ENCODE measurements at places on chromosomes 5 and 9. TPM values are rescaled to one million over a fixed set of nuclear protein-coding genes. Genes with fewer than 3 reads are reported as not detected.

The PCDHB14 gene
- total RNA-seq: 16.5 TPM

DNA sequence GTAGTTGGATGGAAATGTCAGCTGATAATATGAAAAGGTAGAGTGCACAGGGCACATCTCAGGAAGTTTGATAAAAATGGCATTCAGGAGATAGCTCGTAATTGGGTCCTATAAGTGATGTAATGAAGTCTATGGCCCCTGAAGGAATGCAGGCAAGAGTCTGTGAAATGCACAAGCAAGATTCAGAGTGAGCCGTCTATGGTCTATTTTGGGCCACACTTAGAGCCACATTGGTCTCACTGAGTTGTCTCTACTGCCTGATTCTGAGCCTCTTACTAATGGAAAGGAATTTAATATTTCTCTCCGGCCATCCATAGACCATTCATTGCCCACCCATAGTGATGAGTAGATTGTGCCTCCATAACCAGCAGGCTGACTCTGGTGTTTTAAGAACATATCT lies 111.3 kb upstream of the KCNN2 start:
- DNase-seq: no peak

GRCh38 chr9:90095682-90096081 lies 490.9 kb downstream of the GADD45G start:
- DNase-seq: peak; percentile 81

DNA sequence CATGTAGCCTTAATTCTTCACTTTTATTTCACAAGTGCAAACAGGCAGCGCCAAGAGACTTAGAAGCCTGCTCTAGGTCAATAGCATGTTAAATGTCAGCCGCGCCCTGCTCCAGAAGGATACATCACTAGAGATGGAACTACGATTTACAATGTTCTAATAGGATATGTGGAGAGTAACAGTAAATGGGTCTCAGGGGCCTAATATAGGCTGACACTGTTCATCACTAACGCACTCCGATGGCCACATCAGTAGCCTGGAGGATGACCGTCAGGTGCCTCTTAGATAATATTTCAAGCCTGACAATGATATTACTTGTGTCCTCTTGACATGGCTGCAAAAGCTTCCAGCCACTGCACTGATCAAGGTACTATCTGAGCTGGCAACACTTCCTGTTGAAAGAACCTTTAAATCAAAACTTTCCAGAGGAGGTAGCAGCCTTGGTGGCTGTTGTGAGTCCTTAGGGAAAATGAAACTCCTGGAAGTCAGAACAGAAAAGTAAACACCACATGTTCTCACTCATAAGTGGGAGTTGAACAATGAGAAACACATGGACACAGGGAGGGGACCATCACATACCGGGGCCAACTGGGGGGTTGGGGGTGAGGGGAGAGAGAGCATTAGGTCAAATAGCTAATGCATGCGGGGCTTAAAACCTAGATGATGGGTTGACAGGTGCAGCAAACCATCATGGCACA lies 35.0 kb downstream of the PTTG1 start:
- DNase-seq: no peak

The TMEM252 gene
- total RNA-seq: not detected

The DAB2 gene
- 1.4 TPM for total RNA-seq

GRCh38 chr5:33737697-33738096 lies 154.1 kb downstream of the ADAMTS12 start:
- no peak for DNase-seq

GRCh38 chr9:105173826-105174225 lies 70.6 kb upstream of the SLC44A1 start:
- DNase-seq: no peak

DNA sequence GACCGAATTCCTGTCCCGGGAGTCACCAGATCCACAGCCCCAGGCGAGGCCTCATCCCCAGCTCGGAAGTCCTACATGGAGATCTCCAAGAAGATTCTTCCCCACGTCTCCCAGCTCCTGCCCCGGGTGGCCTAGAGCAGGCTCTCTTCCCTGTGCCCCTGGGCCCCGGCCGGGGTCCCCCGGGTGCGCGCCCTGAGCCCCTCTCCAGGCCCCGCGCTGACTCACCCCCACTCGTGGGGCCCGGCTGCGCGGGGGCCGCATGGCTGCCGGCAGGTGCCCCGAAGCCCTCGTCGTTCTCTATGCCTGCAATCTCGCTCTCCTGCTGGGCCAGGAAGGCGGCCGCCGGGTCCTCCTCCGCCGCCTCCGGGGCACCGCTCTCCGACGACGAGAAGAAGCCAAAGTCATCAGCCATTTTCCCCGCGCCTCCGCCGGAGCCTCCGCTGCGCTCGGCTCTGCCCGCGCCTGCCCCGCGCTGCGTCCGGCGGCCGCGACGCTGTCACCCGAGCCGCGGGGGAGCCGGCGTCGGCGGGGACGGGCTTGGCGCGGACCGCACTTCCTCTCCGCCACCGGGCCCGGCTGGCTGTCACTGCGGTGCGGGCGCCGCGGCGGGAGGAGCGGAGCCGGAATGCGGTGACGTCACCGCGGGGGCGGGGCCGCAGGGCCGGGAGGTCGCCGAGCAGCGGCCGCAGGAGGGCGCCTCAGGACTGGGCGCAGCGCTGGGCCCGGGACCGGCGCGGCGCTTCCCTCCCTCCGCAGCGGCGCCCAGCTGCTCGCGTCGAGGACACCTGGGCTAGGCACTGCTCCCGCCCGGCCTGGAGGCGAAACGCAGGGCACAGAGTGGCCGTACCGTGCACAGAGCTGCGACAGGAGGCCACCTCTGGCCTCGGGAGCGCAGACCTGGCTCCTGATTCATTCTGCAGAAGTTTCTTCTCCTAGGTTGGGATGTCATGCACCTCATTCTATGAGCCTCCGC lies at the start of gene CLTB:
CLTB (minus strand) TSS at position 588 of the 973 bp plus-strand sequence; CDS start at position 412, 176 bp downstream.
- DNase-seq: peak; percentile 95

DNA sequence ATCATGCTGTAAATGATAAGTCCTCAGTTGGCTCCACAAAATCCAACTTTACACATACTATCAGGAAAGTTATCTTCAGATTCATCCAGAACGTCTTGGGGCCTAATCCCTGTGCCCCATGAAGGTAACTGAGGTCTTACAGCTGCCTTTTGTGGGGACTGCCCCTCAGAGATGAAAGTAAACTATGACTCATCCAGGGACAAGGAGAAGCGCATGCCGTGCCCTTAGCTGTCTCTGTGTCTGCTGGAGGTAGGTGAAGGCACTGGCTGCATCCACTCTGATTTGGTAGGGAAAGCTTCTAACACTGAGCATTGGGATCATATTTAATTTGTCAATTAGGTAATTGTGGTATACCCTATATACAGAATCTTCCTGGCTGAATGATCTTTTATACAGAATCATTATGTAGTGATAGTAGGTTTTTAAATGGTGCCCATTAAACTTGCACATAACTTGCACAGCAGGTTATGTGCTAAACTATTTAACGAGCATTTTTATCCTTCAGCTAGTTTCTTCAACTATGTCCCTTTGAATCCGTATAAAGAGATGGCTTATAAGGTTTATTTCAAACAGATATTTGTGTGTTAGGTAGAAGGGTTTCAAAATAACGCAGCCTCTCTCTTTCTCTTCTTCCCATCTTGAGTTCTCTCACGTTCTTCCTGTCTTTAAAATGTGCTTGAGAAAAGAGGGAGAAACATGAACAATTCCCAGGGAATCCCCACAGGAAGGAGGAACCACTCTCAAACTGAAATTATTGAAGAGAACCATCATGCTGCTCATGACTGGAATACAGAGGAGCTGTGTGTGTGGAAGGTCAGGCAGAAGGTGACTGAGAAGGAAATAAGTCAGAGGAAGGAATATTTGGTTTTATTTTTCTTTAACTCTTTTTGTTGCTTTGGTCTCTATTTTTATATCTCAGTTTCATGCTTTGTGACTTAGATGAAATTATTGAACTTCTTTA lies 250.9 kb downstream of the CD180 start:
- DNase-seq: no peak

The SLC35D2 gene
- total RNA-seq: 44.7 TPM

- DNase-seq: no peak
These were observed 89.0 kb downstream of the NLN start for GRCh38 chr5:65811004-65811403.

The SLC36A3 gene
- total RNA-seq: not detected

DNA sequence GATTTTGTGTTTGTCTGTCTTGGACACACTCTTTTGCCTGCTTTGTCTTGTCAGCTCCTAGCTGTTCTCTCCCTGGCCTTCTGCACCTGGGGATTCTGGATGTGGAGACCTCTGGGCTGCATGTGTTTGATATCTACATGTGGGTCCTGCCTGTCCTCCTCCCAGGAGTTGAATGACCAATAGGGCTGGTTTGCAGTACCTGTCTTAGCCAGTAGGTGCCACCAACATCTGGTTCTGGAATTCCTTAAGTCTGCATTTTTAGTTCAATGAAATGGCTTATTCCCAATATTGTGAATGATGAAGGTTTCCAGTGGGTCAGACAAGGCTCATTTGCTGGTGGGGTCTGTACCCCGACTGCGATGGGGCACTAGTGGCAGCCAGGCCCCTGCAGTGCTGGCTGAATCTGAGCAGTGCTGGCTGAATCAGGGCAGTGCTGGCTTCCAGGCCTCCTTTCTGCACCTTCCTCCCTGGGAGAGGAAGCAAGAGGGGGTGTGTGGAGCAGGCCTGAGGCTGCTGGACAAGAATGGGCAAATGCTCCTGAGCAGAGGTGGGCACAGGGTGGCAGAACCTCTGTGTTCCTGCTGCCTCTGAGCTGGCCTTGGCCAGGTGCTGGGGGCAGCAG lies 73.3 kb downstream of the RXRA start:
- no peak for DNase-seq

The FAM200C gene
- total RNA-seq: 5.1 TPM

GRCh38 chr5:38341641-38342040 lies 83.3 kb downstream of the EGFLAM start:
- no peak for DNase-seq

The TSSK1B gene
- 0.54 TPM for total RNA-seq

DNA sequence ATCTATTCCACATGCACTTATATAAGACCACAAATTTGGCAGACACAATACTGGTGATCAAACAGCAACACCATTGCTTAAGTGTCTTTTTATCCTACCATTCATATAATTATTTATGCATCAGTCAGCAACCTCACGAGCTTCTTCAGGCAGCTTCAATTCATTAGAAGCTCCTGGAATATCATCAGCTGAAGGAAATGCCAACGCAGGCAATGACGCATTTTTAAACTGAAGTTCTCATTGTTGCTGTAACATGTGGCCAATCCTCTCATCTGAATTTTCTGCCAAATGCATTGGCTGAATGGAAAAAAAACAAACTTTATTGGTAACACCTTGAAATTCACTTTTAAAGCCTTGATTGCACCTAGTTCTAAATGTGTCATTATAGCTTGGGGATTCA lies 376.4 kb upstream of the RGMB start:
- no peak for DNase-seq

GRCh38 chr9:125513668-125514413 lies 193.2 kb downstream of the MAPKAP1 start:
- DNase-seq: no peak

- DNase-seq: no peak
These were observed 247.8 kb downstream of the IZUMO3 start for GRCh38 chr9:24297931-24298330.

DNA sequence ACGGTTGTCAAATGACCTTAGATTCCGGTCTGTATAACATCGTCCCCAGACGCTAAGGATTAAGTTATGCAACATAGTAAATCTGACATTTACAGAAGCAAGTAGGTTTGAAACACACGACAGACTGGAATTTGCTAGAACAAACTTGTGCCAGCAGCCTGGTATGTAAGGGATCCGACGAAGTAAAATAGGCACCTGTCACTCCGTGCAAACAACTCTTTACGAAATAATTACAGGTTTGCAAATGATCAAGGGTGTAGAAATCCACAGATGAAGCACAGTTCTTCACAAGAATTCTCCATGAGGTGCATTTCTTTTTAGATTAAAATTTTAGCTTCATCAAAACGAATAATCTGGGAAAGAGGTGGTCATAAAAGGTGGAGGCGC lies 508 bp downstream of the MOCS2 start:
- DNase-seq: no peak

GRCh38 chr9:127202461-127203169 lies 62.0 kb upstream of the GARNL3 start:
- DNase-seq: no peak

GRCh38 chr5:143767162-143767561 lies 44.8 kb upstream of the HMHB1 start:
- no peak for DNase-seq

- DNase-seq: no peak
These were observed 189.2 kb downstream of the FSTL4 start for GRCh38 chr5:133423011-133423617.

DNA sequence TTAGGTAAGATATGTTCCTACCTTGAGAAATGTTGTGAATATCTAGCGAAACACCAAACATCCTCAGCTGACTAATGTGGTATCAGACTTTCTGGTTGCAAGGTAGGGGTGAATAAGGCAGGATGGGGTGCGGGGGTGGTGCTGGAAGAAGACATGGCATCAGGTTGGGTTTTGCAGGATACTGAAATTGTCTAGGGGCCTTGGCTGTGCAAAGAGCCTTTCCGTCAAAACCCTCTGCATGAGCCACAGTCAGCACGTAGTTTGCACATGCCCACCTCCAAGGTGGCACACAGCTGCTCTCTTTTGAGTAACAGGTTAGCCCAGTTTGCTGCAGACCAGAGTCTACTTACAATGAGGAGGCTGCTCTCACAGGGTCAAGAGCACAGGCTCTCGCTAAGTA lies 42.0 kb downstream of the SFXN1 start:
- no peak for DNase-seq

- no peak for DNase-seq
These were observed 235.9 kb downstream of the DMRTA1 start for GRCh38 chr9:22682536-22682935.

The LCN6 gene
- total RNA-seq: not detected

GRCh38 chr5:172692451-172692850 lies 51.4 kb downstream of the NEURL1B start:
- no peak for DNase-seq

GRCh38 chr5:6446626-6447309 lies 1.9 kb upstream of the UBE2QL1 start:
- DNase-seq: no peak

- no peak for DNase-seq
These were observed 275.5 kb downstream of the DENND1A start for GRCh38 chr9:123654218-123654993.

The GDA gene
- 1.2 TPM for total RNA-seq

DNA sequence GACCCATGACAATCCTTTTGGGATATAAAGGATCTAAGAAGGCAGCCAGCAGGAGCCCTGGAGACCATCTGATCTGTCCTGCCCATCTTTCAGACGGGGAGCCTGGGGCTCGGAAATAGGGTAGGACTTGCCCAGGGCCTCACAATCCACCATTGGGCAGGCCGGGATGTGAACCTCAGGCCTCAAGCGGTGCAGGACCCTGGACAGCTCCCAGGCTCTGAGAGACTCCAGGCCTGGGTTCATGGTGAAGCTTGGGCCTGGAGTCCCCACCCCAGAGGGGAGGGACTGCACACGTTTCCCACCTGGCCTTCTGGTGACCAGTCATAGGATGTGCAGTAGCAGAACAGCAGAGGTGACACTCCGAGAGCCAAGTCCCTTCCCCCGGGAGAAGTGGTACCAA lies 36.6 kb upstream of the RAPGEF1 start:
- DNase-seq: no peak
